NCI-H510A treated with DMSO at 0.1 percent for 48 hours (cell line): ENCODE measurements at places on chromosomes 5 and 9.

DNA sequence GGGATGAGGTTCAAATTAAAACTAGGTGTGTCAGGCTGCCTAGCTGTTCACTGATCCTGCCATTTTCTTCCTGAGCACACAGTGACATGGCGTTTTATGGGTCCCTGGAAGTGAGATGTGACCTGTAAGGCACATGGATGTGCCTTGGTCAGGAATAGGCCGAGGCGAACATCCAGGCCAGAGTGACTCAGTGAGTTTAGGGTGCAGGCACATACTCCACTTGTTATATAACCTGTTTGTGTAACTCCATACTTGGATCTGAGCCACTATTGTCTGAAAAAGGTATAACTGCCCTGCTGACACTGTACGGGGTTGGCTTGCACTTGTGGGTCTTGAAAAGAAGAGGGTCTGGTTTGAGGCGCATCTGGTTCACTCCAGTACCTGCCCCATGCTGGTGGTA, 150.1 kb upstream of the ADAMTS16 start:
- no peak for DNase-seq

DNA sequence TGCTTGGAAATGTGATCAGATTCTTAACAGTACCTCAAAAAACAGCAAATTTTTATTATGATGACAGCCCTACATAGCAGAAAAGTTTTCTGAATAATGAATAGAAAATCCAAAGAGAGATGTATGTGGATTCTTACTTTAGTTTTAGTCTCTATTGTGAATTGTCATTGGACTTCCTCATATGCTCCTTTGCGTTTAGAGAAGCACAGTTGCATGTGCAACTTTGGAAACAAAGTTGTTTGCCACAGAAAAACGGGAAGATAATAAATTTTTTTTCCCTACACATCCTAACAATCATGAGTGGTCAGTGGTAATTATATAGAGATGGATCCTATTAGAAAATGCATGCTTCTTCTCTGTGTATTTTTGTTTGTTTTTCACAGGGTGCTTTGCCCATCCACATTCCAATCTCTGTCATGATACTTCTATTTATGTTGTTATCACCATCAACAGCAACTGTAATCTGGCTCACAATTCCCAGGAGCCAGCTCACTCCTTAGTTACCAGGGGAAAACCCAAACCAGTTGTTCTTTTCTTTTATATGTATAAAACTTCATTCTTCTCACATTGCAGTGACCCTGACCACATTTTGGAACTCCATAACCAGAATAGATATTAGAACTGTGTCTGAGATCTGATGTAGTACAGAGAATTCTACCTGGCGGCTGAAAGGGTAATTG, 118.7 kb downstream of the NDUFS4 start:
- DNase-seq = no peak

DNA sequence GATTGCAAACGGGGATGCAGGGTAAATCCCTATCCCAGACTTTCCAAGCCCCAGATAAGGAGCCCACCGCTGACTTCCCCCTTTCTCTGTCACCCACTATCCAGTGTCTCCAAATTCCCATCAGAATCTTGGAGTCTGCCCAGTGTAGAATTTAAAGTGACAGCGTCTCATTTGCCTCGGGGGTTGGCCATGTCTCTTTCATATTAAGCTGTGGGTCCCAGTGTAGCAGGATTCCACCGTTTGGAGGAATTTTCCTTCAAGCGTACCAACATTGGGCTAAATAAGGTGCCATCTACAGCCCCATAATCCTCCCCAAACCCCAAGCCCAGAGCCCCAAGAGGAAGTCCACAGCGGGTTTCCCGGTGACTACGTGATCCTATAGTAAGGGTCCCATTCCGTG, 1.1 kb downstream of the BRINP1 start:
- no peak for DNase-seq

DNA sequence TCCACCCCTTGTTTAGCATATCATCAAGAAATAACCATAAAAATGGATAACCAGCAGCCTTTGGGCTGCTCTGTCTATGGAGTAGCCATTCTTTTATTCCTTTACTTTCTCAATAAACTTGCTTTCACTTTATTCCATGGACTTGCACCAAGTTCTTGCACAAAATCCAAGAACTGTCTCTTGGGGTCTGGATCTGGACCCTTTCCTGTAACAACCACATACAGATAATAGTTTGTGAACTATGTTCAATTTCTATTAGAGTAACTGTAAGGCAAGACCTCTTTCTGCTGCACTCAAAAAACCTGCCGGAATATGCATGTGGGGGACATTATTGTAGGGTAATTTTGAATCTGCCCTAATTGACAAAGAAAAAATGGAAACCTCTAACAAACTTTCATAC, 66.9 kb upstream of the TMEM215 start:
- no peak for DNase-seq

DNA sequence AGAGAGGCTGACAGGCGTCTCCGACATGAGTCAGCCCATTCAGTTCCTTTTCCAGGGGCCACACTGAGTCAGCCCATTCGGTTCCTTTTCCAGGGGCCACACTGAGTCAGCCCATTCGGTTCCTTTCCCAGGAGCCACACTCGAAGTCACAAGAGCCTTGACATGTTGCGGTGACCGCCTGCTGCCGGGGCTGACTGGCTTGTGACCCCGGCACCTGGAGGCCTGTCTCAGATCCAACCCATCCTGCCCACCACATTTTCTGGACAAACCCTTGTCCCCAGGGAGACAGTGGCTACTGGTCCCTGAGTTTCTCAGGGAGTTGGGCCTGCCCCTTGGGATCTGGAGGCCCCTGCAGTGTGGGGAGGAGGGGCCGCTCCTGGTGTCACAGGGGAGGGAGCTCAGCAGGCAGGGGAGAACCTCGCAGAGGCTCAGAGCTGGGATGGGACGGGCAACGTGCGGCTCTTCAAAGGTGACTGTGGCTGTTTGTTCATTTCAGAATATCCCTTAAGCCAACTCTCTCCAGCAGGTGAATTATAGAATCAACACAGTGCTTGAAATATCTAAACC, 40.5 kb upstream of the LPCAT1 start:
- no peak for DNase-seq

DNA sequence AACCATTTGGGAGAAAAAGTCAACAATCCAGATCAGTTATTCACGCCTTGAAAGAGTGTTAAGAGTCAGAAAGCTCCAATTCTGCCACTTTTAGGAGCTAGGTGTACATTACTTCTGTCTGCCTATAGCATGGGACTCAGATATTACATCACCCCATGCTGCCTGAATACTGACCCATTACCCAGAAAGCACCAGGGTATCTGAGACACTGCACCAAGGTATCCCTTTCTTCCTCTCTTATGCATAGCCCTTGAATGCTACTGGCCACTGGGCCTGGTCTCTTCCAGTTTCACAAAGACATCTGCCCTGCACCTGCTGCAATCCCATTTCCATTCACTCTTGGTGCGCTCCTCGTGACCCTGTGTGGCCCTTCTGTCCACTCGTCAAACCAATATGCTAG, 2.6 kb downstream of the STRBP start:
- DNase-seq = no peak

- DNase-seq = no peak
Measured at GRCh38 chr5:171766875-171767274, 18.7 kb upstream of the SMIM23 start.

GRCh38 chr5:1515921-1516571, 7.7 kb downstream of the LPCAT1 start:
- DNase-seq = no peak

DNA sequence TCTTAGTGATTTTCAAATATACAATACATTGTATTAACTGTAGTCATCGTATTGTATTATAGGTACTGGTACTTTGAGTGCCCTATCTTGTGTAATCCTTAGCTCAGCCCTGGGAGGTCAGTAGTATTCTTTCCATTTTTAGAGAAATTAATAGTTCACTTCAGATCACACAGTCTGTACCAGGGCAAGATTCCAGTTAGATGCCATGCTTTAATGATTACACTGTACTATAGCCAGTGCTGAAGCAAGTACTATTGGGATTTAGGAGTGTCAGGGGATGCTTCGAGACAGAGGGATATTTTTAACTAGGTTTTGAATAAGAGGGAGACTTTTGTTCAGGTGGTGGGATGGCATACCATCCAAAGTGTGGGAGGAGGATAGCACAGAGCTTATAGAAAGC, 41.0 kb upstream of the SLC27A6 start:
- DNase-seq = no peak

GRCh38 chr9:113909421-113909820, 33.3 kb downstream of the ZNF618 start:
- no peak for DNase-seq

DNA sequence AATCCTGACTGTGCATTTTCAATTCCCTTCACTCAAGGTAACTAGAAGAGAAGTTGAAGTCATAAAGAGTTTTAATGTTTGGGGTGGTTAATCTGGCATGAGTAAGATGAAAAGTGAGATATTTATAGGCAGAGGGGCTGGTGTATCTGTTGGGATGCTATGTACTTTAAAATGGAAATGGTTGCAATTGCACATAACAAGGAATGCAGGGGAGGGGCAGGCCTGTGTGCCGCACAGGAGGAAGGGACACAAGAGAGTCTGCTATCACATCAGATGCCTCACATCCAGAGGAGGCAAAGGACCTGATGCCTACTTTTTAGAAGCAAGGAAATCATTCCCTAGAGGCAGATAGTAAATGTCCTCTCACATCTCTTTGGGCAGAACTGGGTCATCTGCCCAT, 55.5 kb upstream of the OSMR start:
- no peak for DNase-seq

GRCh38 chr5:160448886-160449285, 27.2 kb downstream of the PTTG1 start:
- DNase-seq = no peak

DNA sequence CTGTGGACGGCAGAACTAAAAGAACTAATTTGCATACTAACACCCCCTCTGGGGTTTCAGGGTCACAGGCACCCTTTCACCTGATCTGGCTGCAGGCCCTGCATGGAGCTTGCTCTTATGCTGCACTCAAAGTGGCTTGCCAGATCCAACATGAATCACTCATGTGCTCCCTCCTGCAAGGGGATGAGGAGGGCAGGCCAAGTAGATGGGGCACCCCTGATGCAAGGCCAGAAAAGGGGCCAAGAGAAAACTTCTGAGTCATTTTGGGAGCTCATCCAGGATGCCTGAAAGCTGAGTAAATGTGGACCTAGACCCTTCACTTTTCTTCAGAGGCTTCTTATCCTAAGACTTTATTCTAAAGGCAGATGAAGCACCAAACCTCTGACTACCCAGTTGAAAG, 558.5 kb upstream of the PTGER4 start:
- DNase-seq = no peak

- DNase-seq = no peak
Measured at GRCh38 chr5:1786621-1787471, 12.8 kb downstream of the MRPL36 start.

DNA sequence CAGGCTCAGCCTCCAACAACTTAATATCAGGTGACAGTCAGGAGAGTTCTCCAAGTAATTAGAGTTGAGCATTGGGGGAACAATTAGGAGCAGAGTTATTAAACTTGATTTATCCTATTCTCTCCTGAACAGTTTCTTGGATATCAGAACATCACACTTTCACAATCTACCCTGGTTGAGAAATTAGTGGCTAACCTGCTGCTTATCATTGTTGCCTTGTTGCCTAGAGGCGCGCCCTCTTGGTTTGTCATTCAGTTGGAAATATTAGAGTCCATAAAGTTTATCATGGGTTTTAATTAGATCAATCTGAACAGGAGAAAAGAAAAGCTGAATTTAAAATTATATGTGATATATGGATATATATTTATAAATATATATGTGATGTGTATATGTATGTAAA, 291.1 kb downstream of the CCDC171 start:
- no peak for DNase-seq
